ENCODE measurements at places on chromosomes 2 and 18. TPM values are rescaled to one million over a fixed set of nuclear protein-coding genes. Genes with fewer than 3 reads are reported as not detected.

- no peak for DNase-seq
These were observed 8.1 kb downstream of the NBEAL1 start for GRCh38 chr2:203022751-203023150.

DNA sequence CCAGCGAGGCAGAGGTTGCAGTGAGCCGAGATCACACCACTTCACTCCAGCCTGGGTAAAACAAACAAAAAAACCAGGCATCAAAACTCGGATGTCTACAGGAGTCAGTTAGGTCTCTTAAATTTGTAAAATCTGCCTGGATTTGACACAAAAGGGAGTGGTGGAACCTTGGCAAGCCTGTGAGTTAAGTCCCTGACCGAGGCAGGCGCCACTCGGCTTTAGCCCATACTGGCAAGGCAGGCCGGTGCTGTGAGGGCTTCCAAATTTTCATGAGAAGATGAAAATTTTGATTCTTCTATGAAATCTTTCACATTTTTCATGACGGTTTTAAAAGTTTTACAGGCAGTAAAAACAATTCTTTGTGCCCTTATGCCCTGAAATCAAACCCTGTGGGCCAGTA, 165.8 kb downstream of the FMNL2 start:
- DNase-seq: no peak

DNA sequence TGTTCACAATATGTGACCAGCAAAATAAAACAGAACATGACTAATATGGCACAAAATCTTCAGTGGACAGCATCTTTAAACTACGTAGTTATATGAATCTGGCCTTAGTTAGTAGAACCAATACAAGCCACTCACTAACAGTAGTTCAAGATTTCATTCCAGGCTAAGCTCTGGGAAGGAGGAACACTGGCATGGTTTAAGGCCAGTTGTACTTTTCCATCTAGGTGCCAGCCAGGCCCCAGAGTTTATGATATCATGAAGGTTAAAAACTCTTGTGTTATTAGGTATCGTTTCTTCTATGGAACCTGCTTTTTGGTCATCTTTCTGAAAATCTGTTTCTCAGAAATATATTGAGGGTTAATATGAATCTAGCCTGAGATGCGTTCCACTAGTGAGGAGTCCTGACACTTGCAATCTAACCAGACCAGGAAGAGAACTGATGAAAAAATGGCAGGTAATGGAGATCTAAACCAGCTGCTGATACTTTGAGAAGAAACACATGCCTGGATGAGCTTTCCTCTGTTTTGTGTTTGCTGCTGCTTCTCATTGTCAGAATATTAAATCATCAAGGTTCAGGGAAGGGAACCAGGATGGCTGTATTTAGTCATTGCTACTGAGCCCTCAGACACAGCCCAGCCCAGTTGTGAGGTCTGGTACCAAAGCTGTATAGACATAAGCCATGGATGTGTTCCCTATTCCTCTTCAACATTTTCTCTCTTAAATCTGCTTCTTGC, 182.8 kb upstream of the SETBP1 start:
- DNase-seq: no peak

DNA sequence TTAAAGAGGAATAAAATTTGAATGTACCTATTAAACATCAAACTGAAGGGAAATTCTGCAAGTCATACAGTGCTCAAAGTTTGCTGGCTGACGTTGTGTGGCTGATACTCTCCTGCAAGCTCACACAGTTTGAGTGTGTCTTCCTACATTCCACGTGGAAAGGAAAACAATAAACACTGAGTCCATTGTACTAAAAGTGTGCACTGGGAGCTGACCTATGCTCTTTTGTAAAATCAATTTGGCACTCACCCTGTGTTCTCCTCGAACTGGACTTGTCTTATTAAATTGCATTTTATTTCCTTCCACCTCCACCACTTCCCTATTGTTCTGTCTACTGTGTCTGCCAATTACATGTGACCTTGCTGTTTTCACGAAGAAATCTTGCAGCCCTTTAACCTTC, 458.0 kb downstream of the CPS1 start:
- DNase-seq: no peak

DNA sequence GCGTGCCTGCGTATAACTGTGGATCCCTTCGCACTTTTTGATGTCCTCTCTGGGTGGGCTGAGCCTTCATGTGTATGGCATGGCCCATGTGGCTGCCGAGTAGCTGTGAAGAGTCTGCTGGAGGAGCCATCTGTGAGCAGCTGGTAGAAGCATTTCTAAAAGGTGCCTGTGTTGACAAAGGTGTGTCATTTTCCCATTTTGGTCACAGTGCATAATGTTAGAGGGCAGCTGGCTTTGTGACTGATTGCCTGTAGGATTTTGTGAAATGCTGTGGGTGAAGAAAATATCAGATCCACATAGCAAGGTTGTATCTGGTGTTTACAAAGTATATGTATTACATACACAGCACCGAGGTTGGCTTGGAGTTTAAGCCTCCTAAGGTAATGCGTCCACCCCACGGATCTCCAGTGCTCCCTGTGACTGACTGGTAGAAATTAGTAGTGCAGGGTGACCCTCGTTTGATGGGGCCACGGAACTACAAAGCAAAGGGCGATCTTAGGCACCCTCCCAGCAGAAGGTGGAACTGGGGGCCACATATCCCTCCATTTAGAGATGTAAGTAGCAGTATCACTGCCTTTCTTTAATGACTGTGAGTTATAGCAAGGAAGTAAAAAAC, 16.5 kb downstream of the GATA6 start:
- DNase-seq: no peak

DNA sequence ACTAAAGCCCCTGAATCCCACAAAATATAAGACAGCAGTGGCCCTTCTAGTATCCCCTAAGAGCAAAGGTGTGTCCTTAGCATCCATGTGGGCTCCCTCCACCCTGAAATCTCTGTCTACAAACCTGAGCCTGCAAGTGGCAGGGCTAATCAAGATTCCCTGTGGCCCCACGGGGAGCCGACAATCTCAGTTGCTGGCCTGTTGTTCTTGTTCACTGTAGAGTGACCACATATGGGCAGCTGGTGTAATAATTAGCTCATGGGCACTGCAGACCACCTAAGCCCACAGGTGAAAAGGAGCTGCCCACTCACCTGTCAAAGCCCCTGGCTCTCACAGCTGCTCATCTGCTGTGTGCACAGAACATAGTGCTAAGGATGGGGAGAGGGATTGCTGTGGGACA, 102.3 kb downstream of the MRO start:
- no peak for DNase-seq

DNA sequence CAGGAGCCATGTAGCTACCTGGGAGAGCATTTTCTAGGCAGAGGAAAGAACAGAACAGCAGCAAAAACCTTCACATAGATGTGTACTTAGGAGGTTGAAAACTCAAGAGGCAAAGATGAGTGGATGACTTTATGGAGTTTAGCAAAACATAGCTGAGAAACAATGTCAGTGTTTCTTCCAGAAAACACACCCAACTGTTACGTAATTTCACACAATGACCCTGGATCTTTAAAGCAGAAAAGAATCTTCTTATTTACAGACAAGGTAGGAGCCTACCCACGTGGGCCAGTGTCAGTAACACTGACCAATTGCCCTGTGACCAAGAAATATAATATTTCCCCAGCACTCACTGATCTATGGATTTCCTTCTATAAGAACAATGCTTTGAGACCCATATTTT, 254.6 kb downstream of the CDH20 start:
- DNase-seq: no peak

DNA sequence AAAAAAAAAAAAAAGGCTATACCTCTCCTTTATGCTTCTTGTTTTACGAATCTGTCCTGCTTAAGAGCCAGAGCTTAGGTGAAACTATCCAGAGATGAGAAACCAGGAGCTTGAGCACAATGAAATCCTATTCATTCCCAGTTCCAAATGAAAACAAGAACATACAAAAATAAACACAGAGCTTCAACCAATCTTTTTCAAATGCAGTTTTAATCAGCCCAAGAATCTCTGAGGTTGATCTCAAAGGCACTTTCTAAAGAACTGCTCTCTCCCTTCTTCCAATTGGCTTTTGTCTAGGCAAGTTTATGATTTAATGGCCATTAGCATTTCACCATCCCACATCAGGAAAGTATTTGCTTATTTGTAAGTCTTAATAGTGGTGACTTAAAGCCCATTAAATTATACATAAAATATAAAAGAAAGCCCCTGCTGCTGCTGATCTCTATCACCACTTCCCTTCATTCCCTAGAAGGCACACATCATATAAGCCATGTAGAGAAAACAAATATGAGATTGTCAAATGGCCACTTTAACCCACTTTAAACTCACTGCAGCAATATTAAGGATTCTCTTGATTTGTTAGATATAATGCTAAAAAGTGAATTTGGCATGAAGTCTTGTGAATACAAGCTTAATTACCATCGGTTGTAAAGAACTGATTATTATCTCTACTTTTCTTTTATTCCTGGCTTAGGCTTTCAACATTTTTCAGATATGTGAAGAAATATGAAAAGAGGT, 29.3 kb upstream of the SCN9A start:
- no peak for DNase-seq

GRCh38 chr2:27019931-27020855, 12.6 kb upstream of the TMEM214 start:
- no peak for DNase-seq

DNA sequence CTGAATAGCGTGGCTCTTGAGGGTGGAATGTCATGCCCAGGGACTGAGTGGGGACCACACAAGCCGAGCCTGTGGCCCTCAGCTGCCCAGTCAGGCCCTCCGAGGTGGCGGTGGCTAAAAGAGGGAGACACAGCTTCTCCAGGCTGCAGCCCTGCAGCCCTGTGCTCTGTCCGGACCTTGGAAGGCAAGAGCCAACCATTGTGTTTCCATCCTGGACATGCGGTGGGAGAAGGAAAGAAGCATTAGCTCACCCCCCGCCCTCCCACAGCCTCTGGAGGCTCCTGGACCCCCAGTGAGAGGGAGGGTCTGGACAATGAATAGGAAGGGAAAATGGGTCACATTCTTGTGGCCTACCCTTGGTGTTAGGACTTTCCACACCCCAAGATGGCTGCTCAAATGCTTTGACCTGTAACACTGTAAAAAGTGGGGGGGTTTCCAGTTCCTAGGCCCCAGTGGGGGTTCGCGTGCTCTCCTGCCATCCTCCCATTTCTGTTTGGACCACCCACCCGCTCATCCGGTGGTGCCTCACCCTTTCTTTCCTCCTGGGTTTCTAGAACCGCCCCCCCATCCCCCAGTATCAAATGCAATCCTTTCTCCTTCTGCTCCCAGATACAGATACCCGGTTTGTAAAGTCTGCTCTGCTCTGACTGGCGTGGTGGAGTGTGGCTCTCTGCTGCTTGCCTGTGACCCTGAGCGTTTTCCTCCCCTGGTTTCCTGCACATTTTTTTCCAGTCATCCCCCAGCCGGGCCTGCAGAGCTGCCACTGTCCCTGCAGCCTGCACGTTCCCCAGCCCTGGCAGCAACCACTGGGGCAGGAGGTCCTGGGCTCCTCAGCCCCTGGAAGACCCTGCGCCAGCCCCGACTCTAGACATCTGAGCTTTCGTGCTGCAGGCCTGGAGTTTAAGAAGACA, 36.3 kb upstream of the SMAD7 start:
- DNase-seq: no peak

- DNase-seq: no peak
These were observed 241.7 kb downstream of the ATAD2B start for GRCh38 chr2:23685181-23685580.

GRCh38 chr18:31814132-31814531, 53.5 kb upstream of the SLC25A52 start:
- DNase-seq: no peak

STPG4 gene
- 0.32 TPM for total RNA-seq

GKN1 gene
- total RNA-seq: not detected

CHRNG gene
- total RNA-seq: not detected

SERPINB3 gene
- not detected for total RNA-seq

KIF5C gene
- 2.7 TPM for total RNA-seq

POTEI gene
- 0.98 TPM for total RNA-seq

BCL11A gene
- total RNA-seq: 6.2 TPM

FAP gene
- total RNA-seq: 14.4 TPM

MEP1B gene
- total RNA-seq: 0.15 TPM

MAB21L4 gene
- 0.15 TPM for total RNA-seq

PTPRM gene
- total RNA-seq: 181 TPM

FIGN gene
- 2.6 TPM for total RNA-seq

FTCDNL1 gene
- total RNA-seq: 3.7 TPM

SERPINB13 gene
- total RNA-seq: not detected

Data from breast epithelium (tissue), 4 donors.